Hepatic stellate cell (primary cell): ENCODE measurements at places on chromosomes 7 and 10.

GRCh38 chr10:15672469-15672868 lies 47.3 kb downstream of the ITGA8 start:
- no peak for DNase-seq

- DNase-seq: no peak
These were observed 17.9 kb downstream of the RPP30 start for GRCh38 chr10:90889636-90890035.

DNA sequence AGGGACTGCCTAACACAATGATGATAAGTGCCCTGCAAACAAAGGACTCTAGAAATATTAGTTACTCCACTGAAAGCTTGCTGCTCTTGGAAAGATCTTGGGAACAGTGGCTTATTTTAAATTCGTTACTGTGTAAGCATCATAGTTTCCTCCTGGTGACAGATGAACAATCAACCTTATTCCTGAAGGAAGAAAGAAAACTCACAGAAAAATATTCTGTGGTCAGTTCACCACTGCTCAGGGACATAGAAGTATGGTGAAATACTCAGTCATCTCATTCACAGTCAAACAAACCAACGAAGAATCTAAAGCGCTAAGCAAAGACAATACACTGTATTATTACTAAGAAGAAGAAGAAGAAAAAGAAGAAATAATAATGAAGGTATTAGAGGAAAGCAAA lies 27.8 kb downstream of the MKX start:
- DNase-seq: no peak

DNA sequence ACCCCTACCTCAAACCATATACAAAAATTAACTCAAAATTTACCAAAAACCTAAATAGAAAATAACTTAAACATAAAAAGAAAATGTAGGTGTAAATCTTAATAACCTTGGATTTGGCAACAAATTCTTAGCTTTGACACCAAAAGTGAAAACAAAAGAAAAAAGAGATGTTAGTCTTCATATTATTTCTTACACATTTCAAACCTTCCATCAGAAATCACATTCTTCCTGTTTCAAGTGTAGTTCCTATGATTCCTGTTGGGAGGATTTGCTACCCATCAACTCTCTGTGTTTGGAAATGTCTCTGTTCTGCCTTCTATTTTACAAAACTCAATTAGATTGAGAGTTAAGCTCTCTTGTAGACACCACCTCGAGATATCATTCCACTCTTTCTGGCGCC lies 62.0 kb downstream of the GNA12 start:
- no peak for DNase-seq

DNA sequence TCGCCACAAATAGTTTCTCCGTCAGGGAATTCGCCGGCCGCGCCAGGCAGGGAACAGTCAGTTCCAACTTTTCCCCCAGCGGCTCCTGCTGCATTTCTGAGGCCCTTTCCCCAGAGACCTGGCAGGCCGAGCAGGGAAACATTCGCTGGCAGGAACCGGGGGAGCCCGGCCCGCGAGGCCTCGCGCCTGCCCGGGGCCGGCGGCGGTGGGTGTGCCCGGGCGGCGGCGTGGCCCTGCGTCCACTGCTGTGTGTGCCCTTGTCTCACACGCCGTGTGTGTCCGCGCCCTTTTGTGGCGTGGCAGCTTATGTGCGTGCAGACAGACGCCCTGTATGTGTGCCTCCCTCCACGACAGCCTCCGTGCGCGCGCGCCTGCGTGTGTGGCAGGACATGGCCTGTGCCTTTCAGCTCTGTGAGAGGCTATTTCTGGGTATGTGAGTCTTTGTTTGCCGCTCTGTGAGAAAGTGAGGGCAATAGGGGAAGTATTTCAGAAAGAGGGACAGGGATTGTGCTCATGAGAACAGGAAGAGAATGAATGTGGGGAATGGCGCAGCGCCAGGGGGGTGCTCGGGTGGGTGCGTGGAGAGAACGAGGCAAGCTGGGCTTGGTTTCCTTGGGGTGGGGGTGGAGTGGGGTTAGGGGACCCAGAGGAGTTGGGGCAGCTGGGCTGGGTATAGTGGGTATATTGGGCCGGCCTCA lies 689 bp upstream of the SMARCD3 start:
- DNase-seq: peak; percentile 91
